ENCODE measurements at places on chromosomes 13 and 19. TPM values are rescaled to one million over a fixed set of nuclear protein-coding genes. Genes with fewer than 3 reads are reported as not detected.

DNA sequence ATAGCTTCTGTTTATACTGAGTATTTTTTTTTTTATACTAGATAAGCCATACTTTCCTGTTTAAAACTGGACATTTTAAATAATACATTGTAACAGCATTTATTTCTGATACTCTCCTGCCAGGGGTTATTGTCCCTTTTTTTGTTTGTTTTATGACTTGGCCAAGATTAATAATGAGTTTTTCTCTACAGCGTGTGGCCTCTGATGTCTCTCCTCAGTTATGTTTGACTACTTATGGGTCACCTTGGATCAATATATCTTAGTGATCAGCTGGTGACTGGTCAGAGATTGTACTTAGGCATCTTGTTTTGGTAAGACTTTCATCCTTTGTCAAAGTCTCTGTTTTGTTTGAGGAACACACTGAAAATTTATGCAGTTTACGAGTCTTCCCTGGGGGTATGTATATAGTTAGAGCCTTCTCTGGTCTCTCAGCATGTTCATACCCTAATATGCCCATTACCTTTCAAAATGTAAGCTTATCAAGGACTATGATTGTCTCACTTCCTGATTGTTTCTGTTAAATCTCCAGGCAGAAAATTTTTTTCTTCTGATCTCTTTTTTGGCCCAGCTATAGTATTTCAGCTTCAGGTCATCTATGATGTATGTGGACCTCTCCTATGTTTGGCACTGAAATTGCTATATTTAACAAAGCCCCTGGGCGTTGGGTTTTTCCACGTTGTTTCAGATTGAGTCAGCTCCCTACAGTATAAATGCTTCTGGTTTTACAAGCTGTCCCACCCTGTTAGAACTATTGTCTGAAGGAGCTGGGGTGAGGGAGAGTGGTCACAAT, 87.9 kb downstream of the URI1 start:
- no peak for DNase-seq

The VMAC gene
- 1.4 TPM for polyA plus RNA-seq

- peak; percentile 38 for DNase-seq
These were observed 37.3 kb downstream of the RNF6 start for GRCh38 chr13:26184791-26185250.

GRCh38 chr19:21128901-21129698, 12.7 kb upstream of the ZNF431 start:
- DNase-seq = no peak

The ACER1 gene
- polyA plus RNA-seq = not detected

- no peak for DNase-seq
These were observed 156.3 kb downstream of the SLITRK5 start for GRCh38 chr13:87827479-87827878.

- no peak for DNase-seq
These were observed 51.1 kb downstream of the HSPH1 start for GRCh38 chr13:31110617-31111016.

DNA sequence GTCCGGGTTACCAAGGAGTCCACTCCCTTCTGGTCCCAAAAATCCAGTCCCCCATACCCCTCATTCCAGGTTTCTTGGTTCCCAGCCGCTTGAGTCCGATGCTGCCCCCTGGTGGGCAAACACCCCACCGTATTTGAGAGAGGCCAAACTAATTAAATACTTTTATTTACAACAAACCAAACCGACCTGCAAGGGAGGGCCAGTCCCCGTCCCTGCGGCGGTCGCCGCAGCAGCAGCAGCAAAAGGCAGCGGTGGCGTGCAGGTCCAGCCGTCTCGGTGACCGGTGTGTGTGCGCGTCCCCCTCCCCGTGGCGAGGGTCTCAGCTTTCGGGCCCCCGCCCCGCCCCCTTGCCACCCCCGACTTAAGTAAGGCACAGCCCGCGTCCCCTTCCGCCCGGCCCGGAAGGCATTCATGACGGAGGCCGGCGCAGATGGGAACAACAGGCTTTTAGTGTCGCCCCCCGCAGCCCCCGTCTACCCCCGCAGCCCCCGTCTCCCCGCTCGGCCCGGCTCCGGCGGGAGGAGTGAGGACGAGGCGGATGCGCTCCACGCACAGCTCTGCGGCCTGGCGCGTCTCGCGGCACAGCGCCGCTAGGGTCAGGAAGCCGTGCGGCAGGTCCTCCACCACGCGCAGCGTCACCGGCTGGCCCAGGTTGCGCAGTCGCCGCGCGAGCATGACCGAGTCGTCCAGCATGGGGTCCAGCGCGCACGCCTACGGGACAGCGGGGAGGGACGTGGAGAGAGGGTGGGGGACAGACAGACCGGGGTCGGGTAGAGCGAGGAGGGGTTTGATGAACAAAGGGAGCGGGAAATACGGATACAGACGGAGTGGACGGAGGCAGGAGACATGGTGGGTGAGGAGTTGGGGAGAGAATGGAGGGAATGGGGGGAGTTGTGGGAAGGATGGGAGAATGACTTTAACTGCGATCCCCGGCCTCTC, 11.5 kb upstream of the CNFN start:
- DNase-seq = peak; percentile 85

- no peak for DNase-seq
These were observed 532.4 kb downstream of the SLITRK6 start for GRCh38 chr13:85266771-85267170.

GRCh38 chr19:10085641-10086590, at the start of gene SHFL:
Gene SHFL, plus strand, starts transcription at chr19:10086317. Its CDS starts 111 bp downstream, at chr19:10086428.
- DNase-seq = peak; percentile 80

DNA sequence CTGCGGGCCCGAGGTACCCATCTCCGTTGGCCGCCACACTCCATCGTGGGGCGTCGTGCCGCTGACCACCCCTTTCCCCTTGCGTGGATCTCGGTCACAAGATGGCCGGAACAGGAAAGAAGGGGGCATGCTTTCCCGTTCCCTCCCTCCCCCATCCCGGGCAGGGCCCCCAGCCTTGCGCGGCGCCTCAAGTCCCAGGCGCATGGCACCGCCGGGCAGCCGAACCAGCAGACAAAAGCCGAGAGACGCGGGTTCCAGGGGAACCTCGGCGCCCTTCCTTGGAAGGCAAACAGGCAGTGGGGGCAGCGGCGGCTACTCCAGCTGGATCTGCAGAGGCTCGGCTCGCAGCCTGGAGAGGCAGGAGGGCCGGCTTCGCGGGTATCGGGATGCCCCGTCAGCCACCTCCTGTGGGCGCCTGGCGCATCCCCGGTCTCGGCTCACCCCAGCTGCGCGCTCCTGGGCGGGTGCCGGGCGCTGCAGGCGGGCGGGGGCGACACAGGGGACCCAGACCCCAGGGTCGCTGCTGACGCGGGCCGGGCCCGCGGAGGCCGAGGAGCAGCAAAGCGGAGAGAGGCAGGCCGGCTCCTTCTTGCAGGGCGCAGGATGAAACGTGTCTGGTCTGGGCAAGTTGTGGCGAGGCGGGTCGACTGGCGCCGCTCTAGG, 439 bp downstream of the DZIP1 start:
- no peak for DNase-seq

DNA sequence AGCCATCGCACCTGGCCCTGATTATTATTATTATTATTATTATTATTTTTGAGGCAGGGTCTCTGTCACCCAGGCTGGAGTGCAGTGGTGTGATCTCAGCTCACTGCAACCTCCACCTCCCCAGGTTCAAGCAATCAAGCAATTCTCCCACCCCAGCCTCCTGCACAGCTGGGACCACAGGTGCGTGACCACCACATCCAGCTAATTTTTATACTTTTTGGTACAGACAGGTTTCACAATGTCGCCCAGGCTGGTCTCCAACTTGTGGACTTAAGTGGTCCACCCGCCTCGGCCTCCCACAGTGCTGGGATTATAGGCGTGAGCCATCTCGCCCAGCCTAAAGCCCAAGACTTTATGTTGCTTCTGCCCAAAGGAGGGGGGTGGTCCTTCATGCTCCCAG, 6.0 kb upstream of the AP1M2 start:
- no peak for DNase-seq

The ZNF549 gene
- 2.9 TPM for polyA plus RNA-seq

DNA sequence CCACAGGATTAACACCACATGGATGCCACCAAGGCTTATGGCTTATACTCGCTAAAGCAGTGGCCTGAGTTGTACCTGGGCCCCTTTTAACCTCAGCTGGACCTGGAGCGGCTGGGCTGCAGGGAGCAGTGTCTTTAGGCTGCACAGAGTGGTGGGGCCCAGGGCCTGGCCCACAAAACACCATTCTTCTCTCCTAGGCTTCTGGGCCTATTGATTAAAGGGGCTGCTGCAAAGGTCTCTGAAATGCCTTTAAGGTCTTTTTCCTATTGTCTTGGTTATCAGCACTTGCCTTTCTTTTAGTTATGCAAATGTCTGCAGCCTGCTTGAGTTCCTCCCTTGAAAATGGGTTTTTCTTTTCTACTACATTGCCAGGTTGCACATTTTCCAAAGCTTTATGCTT, 973.9 kb upstream of the PRR20A start:
- no peak for DNase-seq

The LYPD4 gene
- polyA plus RNA-seq = not detected

DNA sequence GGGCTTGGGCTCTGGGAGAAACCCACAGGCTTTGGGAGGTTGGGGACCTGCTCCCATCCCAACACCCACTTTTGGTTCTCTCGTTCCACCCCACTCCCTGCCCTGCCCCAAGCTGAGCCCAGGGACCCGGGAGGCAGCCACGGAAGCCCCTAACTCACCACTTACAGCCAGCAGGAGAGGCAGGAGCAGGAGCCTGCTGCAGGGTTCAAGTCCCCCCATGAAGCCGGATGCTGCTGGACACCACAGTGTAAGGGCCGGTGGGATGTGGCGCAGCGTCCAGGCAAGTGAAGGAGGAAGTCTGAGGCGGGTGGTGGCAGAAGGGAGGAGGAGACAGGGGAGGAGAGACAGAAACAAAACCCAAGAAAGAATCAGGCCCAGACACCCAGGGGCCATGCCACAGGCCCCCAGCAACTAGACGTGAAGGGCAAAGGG, at the start of gene TYROBP:
TYROBP (minus strand) TSS at position 286 of the 432 bp plus-strand sequence; CDS start at position 219, 67 bp downstream.
- peak; percentile 33 for DNase-seq

The SACS gene
- polyA plus RNA-seq = 4.7 TPM

DNA sequence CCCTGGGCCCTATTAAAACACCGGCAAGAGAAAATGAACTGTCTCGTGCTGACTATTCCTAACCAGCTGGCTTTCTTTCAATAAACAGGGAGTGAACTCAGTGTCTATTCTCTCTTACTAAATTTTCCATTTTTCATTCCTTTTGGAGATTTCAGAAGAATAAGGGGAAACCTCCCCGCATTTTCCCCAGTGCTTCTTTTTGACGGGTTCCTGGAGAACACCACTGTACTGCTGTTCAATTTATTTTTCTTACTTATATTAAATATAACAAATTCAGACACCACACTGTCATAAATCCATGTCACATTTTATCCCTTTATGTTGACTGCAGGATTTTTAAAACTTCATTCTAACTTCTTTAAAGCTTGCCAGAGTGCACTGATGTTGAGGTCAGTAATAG, 75.8 kb downstream of the DCLK1 start:
- no peak for DNase-seq

- DNase-seq = no peak
These were observed 174.9 kb downstream of the TNFSF13B start for GRCh38 chr13:108444448-108444847.

DNA sequence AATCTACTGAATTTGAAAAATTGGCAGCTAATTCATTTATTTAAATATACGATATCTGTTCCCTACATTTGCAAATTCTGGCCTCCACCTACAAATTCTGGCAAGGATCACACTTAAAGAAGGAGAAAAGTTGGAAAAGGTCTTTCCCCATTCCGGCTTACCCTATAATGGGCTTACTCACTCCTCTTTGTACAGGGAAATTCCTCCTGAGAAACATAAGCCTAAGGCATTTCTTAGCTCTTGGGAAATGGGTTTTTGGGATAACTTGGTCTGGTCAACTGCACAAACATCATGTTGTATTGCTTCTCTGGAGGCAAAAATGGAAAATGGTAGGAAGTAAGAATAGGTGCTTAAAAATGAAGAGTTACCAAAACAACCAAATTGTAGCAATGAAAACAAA, 25.5 kb downstream of the KCTD12 start:
- DNase-seq = no peak

- peak; percentile 86 for DNase-seq
These were observed 18.7 kb downstream of the PAF1 start for GRCh38 chr19:39372047-39372802.

Data from heart right ventricle (tissue), 16 donors.